Activated CD4-positive, alpha-beta T cell treated with anti-CD3 and anti-CD28 coated beads, Interleukin-2, amount 50 U/mL, for 48 hours (primary cell): ENCODE measurements at places on chromosomes 13 and 19.

DNA sequence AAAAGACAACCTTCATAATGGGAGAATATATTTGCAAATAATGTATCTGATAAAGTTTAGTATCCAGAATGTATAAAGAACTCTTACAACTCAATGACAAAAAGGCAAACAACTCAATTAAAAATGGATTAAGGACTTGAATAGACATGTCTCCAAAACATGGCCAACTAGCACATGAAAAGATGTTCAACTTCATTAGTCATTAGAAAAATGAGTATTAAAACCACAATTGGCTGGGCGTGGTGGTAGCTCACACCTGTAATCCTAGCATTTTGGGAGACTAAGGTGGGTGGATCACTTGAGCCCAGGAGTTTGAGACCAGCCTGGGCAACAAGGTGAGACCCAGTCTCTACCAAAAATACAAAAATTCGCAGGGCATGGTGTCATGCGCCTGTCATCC lies 18.8 kb upstream of the ZMYM5 start:
- no peak for DNase-seq

- DNase-seq, result no peak
Observed at GRCh38 chr13:50518781-50519201, 324.7 kb downstream of the DLEU7 start.

DNA sequence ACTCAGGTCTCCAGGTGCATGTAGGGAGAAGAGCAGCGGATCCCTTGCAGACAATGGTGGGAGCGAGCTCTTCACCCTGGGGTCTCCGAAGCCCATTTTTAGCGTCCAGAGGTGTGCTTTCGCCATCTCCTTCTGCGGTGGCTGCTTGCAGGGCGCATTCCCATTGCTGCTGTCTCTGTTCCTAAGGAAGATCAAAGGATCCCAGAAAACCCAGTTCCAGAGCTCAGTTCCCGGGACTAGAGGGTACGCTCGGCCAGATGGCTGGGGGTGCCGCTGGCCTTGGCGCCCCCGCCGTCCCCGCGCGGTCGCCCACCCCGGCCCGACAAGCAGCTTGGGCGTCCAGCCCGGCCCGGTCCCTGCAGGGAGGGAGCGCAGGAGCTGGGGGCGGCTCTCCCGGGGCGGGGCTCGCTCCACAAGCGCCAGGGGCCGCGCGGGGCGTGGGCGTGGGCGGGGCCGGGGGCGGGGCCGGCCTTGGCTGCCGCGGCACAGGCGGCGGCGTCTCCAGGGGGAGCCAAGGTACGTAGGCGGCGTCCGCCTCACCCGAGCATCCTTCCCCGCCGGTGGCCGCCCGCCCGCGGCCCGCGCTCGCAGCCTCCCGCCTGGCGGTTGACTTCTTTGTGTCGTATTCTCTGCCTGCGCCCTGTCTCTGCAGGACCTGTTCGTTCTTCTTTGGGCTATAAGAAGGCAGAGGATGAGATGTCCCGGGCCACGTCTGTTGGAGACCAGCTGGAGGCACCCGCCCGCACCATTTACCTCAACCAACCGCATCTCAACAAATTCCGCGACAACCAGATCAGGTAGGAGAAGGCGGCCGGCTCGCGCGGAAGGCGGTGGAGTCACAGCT lies 96.8 kb downstream of the ATP8A2 start:
- peak; percentile 4 for DNase-seq

DNA sequence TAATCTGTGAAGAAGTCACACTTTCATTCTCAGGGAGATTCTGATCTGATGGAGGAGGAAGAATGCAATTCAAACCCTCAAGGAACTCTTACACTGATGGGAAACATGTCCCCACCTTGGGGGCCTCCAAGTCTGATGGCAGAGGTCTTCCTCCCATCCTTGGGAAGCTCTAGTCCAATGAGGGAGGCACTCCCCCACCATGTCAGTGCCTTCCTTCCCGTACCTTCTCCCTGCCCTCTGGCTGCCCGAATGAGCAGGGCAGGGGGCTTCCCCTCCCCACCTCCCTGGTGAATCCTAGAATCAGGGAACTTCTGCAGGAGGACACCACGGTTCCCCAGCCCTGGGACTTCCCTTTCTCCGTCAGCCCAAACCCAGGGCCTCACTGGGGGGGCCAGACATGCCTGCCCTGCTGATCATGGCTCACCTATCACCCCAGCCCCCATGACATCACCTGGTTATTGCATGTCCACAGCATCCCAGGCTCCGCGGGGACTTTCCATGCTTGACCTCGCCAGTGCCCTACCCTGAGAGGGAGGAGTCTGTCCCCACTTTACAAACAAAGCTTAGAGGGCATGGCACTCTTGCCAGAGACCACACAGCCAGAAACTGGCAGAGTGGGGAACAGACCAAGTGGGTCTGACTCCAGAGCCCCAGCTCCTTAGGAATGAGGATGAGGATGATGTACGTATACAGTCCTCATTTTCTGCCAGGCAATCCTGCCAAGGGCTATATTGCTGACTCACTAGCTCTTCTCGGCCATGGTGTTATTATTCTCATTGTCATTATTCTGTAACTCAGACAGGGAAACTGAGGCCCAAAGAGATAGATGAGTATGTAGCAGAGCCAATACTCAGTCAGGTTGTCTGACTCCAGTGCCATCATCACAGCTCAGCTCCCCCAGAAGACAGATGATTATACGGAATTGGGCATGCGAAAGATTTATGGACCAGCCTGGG lies 9.6 kb upstream of the BCL3 start:
- no peak for DNase-seq

DNA sequence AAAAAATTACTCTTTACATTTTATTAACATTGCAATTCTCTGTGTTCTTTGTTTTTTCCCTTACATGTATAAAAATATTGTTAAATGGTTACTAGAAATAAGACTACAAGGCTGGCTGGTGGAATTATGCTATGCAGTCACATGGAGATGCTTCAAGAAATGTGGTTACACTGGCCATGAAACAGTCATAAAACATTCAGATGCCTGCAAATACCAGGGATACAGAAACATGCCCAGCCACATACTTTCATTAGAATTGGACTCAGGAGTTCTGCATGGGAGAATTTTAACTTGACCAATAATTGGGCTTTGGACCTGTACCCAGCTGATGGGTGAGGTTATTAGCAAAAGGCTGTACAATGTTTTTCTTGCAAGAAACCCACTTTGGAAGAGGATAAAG lies 1407.7 kb upstream of the SLC10A2 start:
- DNase-seq, result no peak
